NCI-H1930 (cell line): ENCODE measurements at places on chromosomes 4 and X.

DNA sequence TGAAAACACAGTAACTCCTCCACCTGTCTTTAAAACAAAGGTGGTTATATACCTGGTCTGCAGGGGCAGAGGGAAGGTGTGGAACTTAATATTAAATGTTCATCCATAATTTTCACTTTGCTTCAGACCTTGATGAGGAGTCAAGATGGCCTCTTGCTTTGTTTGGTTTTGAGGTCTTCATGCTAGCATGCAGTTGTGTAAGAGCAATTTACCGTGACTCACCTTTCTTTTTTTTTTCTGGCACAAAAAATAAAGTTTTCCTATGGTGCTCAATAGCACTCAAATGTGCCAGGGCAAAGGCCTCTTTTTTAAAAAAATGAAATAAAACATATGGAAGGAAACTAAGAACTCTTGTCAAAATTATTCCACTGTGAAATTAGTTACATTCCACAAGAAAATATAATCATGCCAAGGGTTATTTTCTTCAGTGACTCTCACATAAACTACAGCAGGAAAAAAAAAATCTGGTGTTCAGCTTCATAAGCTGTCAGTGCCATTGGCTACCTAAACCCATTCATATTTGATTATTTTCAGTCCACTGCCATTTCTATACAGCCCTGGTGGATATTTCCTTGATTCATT is 128.2 kb downstream of the SLC7A11 start:
- no peak for DNase-seq

DNA sequence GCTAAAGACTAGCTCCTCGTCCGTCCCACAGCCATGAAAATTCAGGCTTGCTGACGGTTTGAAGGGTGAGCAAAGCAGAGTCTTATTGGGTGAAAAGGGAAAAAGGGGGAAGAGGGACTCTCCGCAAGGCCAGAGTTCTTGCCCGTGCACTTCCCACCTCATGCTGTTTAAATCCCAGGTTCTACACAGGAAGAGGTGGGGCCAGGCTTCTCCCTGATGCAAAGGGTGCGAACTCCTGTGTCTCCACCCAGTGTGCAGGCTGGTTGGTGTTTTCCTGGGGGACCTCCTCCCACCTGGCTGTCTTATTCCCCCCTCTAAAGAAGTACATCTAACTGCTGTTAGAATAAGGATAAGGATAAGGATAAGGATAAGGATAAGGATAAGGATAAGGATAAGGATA is 18.0 kb upstream of the LANCL3 start:
- DNase-seq, result no peak

- DNase-seq, result no peak
Observed at GRCh38 chrX:71540801-71541200, 7.9 kb downstream of the OGT start.

- no peak for DNase-seq
Observed at GRCh38 chr4:40283968-40284367, 51.2 kb upstream of the CHRNA9 start.

GRCh38 chr4:73508651-73509050 is 27.1 kb downstream of the AFM start:
- DNase-seq, result no peak

GRCh38 chr4:158236304-158237030 is 26.2 kb downstream of the TMEM144 start:
- DNase-seq, result no peak

DNA sequence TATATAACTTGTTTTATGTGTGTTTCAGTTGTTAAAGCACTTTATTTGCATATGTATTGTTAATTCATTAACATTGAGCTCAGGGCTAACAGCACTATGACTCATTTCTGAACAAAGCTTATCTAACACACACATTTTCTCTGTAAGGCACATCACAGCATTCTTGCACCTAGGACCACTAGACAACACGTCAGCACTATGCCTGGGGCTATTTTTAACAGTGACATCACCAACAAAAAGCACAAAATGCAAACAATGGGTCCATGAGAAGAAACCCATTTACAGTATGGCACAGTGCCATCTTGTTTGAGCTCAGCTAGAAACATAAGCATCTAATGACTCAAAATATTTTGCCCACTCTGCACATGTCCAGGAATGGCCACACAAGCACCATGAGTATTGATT is 124.4 kb downstream of the RELL1 start:
- DNase-seq, result no peak

DNA sequence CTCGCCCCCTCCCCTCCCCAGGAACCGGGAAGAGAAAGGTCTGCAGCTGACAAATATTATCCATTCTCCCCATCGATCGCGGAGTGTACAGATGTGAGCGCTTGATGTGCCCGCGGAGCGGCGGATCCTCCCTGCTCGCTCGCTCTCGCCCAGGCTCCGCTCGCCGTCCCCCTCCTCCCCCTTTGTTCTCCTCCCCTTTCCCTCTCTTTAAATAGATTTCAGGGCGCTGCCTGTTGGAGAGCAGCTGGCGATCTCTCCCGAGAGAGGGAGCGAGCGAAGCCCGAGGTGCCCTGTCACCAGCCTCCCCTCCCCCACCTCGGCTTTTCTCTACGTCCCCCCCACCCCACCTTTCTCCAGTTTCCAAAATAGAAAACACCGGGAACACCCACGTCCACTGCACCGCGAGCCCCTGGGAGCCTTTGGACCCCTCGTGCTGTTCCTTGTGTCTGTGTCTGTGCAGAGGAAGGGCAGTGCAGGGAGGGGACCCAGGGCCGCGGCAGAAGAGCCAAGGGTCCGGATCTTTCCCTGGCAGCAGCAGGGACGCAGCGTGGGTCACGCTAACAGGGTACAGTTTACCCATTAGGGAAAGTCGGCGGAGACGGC is 56.6 kb upstream of the BCOR start:
- peak; percentile 13 for DNase-seq

DNA sequence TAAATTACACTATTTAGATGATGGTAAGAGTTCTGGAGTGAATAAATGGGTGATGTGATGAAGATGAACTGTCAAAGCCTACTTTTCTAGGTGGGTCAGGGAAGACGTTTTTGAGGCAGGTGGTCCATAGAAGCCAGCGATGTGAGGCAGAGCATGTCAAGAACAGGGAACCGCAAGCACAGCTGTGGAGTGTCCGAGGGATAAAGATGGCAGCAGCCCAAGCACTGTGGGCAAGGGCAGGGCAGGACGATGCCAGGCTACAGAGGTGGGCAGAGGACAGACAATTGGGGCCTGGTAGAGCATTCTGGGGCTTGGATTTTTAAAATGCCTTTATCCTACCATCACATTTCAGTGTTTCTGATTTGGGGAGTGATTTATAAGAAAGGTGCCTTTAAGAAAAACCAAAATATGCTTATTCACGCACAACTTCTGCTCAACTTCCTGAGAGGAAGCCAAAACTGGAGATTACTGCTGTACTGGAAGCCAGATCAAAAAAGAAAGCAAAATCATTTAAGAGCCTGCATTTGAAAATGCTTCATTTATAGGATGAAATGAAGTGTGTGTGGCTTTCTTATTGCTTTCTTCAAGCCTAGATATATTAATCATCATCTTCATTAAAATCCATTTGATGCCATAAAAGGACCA is 119.0 kb upstream of the WDR17 start:
- no peak for DNase-seq

DNA sequence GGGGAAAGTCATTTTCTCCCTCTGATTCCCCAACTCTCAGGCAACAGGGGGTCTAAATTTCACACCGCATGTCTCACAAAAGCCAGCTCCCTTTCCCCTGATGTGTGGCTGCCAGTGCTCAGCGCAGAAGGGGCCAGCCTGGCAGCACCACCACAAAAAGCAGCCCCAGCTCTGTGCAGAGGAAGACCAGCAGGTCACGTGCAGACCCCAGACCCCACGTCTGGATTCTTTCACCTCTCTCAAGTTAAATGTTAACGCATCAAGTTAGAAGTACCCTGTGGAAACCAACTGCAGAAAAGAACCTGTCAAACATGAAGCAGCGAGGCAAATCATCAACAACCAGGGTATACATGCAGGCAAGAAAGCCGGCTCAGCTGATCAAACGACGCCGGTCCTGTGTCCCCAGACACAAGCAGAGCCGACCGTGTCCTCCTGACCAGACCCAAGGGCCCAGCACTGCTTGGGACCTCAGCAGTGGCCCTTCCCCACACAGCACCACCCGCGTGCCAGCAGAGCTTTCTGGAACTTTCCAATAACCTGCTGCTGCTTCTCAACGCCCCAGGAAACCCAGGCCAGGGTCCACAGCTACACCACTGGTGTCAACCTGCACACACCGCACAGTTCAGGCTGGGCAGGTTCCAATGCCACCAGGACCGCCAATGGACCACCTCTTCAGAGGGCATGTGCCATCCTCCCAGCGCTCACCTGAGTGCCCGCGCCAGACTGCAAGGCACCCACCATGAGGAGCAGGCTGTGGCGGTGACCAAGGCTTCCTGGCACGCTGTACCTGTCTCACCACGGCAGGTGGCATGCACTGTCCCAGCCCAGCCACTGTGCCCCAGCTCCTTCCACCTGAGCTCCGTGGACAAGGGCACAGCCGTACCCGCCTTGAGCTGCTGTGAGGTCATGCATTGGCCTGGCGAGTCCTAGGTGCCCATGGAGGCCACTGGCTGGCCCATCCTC is 4.0 kb downstream of the LRPAP1 start:
- DNase-seq, result no peak
